ENCODE measurements at places on chromosomes 7 and 10.

GRCh38 chr7:154409703-154410311, 357.6 kb downstream of the DPP6 start:
- DNase-seq, result no peak

DNA sequence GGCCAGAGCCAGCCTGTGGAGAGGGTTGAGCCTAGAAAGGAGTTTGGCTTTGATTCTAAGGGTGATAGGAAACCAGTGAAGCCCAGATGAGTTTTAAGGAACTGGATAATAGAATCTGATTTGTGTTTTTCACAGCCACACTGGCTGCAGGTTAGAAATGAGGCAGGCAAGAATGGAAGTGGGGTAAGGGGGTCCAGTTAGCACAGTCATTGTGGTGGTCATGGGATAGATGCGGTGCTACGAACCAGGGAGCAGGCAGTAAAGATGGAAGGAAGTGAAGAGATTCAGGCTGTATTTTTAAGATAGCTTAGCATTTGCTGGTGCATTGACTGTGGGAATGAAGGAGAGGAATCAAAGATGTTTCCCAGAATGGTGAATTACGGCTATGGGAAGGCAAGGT, 322.2 kb downstream of the LRMDA start:
- DNase-seq, result no peak

GRCh38 chr10:45249978-45250693, 65.3 kb downstream of the OR13A1 start:
- no peak for DNase-seq

GRCh38 chr7:35565927-35566326, 129.0 kb downstream of the HERPUD2 start:
- DNase-seq, result no peak

DNA sequence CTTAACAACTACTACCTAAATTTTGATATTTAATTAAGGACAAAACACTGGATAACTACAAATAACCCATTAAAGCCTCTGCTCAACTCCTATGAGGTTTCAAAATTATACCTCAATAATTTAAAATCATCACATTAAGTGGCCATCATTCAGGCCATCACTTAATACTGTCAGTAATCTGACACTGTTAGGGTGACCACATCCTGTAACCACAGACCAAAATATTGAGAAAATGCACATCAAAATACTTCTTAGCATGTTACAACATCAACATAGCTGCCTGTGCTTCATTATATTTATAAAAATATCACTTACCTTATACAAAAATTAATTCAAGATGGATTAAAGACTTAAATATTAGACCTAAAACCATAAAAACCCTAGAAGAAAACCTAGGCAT, 23.3 kb downstream of the SEM1 start:
- no peak for DNase-seq

DNA sequence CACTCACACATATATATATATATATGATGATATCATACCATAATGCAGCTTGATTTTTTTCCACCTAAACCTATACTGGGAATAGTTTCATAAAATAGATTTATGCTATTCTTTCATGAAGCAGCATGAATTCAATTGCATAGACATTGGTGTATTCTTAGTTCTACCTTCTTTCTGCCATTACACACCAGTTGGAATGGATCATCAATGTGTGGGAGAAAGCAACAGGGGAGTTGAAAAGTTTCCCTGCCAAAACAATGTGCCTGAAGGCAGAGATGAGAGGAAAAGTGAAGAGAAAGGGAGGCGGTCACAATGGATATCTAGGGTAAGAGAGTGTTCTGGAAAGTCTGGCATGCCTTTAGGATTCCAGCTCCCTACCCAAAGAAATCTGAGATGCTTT, 25.2 kb upstream of the ACSL5 start:
- DNase-seq, result no peak

DNA sequence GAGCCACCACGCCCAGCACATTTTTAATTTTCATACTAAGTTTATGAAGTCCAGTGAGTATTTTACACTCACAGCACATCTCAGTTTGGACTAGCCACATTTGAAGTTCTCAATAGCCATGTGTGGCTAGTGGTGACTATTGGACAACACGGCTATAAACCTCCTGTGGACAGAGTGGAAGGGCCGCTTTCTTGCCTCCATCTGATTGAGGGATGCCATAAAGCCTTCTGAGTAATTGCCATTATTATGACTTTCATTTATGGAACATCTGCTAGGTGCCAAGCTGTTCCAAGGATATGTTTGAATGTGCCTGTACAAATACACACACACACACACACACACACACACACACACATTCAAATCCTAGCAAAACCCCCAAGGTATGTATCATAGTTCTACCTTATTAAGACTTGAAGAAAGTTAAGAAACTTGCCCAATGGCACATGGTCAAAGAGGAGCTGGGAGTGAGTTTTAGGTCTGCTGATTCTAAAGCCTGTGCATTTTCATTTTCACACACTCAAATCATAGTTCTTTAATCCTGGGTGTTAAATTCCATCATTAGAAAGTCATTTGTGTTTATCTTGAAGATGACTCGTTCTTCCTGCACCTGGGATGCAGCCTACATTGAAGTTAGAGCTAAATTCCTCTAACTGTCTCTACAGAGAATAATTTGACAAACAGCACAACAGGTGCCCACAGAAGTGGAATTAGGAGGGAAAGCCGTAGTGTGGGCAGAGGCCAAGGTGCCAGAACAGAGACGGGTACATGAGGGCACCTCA, 143.3 kb downstream of the PKD1L1 start:
- DNase-seq, result no peak

DNA sequence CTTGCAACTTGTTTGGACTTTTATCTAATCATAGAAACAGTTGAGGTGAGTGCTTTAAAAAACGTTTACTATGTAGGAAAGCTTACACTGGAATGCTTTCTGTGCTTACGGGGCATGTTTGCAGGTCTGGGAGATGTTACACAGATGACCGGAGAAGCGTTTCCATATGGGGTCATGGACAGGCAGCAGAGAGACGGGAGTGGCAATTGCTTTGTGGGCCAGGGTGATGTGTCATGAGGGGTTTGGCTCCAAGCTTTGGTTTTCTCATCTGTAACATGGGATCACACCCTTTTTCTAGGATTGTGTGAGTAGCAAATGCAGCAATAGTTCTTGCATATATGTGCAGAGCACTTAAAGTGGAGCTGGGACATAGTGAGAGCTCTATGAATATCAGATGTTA, 174.8 kb upstream of the MKI67 start:
- no peak for DNase-seq
